KG1 (cell line): ENCODE measurements at places on chromosomes 7 and 10.

- DNase-seq: no peak
Observed at GRCh38 chr7:47095946-47096345, 486.0 kb downstream of the TNS3 start.

DNA sequence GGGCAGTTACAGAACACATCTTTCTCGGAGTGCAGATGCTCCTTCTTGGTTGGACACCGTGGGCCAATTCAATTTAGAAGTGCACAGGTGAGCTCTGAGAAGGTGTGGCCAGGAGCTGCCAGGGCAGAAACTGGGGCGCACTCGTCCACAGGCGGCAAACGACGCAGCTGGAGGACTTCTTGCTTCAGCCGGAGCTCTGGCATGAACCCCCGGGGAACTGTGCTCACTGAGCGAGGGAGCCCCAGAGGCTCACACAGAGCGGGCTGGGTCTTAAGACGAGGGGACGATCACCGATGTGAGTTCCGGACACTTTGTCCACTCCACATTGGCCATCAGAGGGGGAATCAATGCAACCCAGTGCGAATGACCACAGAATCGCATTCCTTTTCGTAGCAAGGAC, 140.4 kb downstream of the ZMYND11 start:
- DNase-seq: no peak

DNA sequence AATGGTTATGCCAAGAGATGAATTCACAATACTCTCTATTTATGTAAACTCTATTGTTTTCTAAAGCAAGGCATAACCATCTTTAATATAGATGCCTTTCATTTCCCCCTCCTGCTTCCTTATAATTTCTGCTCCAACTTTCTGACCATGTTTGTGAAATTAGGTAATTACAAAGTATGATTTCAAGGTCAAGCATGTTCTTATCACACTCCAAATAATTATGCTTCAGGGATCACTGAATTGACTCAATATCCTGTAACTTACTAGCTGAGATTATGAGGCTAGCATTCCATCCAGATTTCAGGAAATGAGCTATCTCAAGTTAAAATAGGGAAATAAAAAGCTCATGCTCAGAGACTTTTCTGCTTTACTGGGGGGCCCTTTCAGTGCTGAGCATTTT, 655.9 kb upstream of the IGFBP3 start:
- DNase-seq: no peak

DNA sequence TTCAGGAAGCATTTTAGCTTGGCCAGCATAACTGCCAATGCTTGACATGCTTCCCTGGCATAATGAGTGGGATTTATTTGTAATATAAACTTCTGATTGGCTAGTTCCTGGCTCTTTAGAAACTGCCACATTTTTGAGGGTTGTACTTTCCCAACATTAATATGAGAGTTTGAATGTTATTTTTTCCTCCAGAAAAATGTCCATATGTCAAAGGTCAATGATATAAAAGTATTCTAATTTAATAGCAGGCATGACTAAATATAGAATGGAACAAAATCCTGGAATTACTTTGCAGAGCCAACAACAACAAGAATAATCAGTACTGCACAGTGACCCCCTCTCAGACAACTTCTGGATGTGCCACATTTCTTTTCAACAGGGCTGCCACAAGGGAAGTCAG, 352.6 kb downstream of the PRPF18 start:
- DNase-seq: no peak

GRCh38 chr10:16439295-16439694, 2.5 kb downstream of the PTER start:
- DNase-seq: no peak

DNA sequence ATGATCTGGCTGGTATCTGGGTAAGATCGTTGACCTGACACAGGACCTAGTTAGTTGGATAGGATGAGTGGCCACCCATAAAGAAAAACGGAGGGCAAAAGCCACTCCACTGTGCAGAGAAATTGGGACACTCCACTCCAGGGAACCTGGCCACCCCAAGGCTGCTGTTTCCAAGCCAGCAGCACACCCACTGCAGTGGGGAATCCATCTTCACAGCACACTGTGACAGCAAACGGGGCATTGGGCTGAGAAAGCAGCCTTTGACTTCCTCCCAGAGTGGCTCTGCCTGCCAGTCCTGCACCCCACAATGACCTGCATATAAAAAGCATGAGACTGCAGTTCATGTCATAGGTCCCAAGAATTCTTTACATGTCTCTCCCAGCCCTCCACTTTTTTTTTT, 52.9 kb downstream of the MTPN start:
- DNase-seq: no peak

DNA sequence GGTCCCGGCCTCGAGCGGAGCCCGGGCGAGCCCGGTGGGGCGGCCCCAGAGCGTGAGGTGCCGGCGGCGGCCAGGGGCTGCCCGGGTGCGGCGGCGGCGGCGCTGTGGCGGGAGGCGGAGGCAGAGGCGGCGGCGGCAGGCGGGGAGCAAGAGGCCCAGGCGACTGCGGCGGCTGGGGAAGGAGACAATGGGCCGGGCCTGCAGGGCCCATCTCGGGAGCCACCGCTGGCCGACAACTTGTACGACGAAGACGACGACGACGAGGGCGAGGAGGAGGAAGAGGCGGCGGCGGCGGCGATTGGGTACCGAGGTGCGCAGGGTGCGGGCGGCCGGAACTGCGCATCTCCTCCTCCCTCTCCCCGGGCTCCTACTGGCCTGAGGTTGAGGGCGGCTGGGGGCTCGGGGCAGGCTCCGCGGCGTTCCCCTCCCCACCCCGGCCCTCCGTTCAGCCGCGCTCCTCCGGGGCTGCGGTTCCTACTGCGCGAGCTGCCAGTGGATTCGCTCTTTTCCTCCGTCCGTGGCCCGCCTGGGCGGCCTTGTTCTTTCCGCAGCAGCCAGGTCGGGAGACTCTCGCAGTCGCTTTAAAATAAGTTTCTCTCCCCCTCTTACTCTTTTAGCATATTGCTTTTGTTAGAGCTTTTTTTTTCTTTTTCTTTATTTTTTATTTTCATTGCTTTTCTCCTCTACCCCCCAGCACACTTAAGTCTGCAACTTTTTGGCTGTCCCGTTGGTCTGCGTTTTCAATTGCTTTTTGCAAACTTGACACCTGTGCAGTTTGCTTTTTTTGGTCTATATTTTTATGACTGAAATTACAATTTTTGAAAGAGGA, 600 bp downstream of the SIRT1 start:
- DNase-seq: peak; percentile 14

DNA sequence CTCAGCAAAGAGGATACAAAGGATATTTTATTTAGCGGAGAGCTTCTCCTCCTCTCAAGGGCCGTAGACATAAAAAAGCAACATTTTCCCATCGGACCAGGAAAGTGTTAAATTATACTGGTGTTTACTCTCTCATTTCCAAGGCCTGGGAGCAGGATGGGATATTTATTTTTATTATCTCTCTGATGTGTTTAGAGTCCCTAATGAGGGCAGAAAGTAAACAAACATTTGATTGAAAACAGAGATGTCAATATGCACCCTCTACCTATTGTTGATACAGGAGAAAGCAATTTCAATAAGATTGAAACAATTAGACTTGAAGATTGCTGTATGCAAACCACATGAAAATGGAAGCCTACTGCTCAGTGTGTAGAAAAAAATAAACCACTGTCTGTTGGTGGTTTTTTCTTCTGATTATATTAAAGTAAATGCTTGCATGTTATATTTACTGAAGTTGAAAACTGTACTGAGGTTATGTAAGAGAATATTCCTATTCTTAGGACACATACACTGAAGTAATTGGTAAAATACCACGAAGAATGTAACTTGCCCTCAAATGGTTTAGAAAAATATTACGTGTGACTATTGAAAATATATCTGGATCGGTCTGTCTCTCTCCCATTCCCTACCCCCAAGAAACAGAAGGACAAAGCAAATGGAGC, 59.3 kb downstream of the ATXN7L1 start:
- no peak for DNase-seq

GRCh38 chr10:16565604-16566003, 43.9 kb upstream of the C1QL3 start:
- no peak for DNase-seq

- DNase-seq: no peak
Observed at GRCh38 chr7:133570321-133570720, 317.4 kb downstream of the EXOC4 start.

DNA sequence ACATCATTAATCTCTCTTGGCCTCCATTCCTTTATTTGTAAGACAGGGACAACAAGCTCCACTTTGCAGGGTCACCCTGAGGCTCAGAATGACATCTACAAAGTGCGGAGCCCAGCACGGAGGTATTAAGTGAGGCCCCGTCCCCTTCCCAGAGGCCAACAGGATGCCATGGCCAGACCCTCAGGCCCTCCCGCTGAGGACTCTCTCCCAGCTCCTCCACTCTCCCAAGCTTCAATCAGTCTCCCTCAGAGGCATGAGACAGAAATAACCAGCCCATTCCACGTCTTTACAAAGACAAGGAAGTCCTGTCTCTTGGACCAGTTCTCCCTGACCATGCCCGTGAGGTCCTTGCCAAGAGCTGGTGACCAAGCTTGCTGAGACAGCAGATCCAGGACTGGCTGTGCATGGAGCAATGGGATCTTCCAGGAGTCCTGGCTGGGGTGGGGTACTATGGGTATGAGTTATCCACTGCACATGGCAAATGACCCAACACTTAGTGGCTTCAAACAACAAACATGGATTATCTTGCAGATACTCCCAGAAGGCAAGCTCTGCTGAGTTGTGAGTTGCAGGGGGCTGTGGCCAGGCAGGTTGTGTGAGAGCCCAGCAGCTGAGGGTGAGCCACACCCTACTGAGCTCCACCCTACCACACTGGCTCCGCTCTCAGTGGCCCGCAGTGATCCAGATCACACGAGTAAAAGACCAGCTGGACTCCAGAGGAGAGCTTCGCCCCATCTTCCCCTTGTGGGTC, 4.3 kb upstream of the PPIF start:
- no peak for DNase-seq

- no peak for DNase-seq
Observed at GRCh38 chr10:93437946-93438612, 44.1 kb downstream of the MYOF start.

- no peak for DNase-seq
Observed at GRCh38 chr10:11520892-11521291, 90.6 kb downstream of the USP6NL start.

- DNase-seq: no peak
Observed at GRCh38 chr10:99395750-99396445, 34.5 kb downstream of the GOT1 start.

DNA sequence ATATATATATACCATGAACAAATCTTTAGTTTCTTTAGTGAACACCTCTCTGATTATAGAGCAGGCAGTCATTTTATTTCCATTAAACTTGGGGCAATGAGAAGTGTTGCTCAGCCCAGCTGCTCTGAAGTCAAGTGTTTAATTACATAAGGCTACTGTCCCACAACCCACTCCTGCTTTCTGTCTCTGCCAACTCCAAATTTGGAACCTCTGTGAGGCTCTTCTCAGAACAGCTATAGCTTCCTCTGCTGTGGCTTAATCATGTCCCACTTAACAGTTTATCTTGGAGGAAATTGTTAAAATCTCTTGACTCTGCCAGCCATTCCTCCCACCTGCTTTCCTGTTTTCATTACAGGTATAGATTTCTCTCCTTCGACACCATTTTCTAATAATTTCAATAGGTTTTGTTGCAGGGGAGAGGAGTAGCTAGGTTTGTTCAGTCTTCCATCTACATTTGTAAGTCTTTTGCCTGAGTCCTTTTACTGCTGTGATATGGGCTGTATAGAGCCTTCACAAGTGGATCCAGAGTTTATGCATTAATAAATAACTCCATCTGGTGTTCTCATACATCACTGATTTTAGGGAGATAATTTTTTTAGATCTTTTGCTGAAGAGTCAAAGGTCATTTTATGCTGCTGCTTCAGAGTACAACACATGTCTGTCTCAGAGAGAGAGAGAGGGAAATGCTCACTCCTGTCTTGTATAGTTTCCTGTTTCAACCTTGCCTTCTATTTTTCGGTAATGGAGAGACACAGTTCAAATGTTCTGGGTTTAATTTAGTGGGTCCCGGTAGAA, 170.4 kb downstream of the WNT2 start:
- no peak for DNase-seq

DNA sequence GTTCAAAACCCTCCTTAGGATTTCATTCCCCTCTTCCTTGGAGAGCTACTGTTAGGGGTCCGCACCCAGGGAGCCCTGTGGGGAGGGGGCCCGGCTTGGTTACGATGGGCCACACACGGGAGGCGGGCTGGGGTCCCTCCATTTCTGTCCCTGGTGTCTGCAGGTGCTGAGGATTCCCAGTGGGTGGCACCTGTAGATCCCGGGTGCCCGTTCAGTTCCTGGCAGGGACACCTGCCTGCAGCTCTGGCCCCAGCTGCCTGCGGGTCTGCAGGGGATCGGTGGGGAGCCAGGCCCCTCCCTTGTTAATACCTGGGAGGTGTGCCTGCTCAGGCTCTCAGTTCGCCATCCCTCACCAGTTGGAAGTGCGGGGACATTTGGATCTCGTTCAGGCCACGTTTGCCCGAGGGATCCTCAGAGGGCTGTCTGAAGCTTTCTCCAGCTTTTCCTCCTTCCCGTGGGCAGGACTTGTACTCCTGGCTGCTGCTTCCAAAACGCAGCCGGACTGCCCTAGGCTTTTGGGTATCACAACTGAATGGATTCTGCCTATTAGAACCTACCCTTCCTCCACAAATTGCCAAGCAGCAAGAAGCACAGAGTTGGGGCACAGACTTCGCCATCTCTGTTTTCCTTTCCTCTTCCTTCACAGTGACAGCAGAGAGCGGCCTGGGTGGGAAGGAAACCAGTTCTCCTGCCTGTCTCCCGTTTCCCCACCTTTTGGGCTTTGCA, 22.3 kb upstream of the IL15RA start:
- no peak for DNase-seq

DNA sequence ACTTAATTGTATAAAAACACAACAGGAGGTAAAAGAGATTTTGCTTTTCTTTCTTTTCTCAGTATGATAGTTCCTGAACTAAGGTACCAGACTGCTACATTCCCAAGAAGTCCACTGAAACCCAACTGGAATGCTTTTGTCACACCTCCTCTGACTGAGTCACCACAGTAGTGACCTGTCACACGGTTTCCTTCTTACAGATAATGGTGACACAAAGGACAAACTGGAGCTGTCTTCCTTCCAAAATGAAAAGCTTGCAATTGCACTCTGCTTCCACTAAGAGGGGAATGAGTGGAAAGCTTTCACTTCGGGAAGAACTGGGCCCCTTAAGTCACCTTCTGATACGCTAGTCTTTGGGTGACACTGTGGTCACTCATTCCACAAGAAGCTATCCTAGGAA, 122.2 kb downstream of the KMT2E start:
- DNase-seq: no peak

- no peak for DNase-seq
Observed at GRCh38 chr10:45468079-45468478, 94.1 kb downstream of the ALOX5 start.

DNA sequence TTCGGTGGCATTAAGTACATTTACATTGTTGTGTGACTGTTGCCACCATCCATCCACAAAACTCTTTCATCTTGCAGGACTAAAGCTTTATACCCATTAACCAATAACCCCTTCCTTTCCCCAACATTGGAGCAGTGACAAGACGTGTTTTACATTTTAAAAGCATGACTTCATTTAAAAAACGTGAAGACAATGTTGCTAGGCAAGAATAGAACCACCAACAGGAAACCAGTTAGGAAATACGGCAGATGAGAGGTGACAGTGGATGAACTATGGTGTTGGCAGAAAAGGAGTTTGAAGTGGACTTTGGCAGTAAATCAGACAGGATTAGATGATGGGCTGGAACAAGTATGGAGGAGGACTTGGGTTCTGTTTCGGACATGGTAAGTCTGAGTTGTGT, 17.0 kb downstream of the TMEM236 start:
- DNase-seq: no peak
